ENCODE measurements at places on chromosomes 4 and X.

DNA sequence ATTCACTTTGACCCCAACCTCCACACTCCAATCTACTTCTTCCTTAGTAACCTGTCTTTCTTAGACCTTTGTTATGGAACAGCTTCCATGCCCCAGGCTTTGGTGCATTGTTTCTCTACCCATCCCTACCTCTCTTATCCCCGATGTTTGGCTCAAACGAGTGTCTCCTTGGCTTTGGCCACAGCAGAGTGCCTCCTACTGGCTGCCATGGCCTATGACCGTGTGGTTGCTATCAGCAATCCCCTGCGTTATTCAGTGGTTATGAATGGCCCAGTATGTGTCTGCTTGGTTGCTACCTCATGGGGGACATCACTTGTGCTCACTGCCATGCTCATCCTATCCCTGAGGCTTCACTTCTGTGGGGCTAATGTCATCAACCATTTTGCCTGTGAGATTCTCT, 344 bp downstream of the OR13H1 start:
- DNase-seq: no peak

DNA sequence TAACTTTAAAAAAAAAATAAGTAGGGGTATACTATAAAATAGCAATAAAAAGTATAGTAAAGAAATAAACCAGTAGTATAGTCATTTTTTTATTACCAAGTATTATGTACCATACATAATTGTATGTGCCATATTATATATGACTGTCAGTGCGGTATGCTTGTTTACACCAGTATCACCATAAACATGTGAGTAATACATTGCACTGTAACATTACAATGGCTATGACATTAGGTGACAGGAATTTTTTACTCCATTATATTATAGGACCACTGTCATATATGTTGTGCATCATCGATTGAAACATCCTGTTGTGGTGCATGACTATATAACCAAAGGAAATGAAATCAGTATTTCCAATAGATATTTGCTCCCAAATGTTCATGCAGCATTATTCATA, 176.9 kb upstream of the ARHGAP24 start:
- no peak for DNase-seq

GRCh38 chr4:154329939-154330338, 161.7 kb downstream of the DCHS2 start:
- no peak for DNase-seq

GRCh38 chr4:107166181-107166580, 130.1 kb upstream of the DKK2 start:
- no peak for DNase-seq

- DNase-seq: no peak
Observed at GRCh38 chr4:159420162-159421057, 317.5 kb downstream of the RAPGEF2 start.

- no peak for DNase-seq
Observed at GRCh38 chr4:32775049-32775448, 2054.9 kb downstream of the PCDH7 start.
